Right kidney (tissue), 9 donors: ENCODE measurements at places on chromosomes 13 and 19.

DNA sequence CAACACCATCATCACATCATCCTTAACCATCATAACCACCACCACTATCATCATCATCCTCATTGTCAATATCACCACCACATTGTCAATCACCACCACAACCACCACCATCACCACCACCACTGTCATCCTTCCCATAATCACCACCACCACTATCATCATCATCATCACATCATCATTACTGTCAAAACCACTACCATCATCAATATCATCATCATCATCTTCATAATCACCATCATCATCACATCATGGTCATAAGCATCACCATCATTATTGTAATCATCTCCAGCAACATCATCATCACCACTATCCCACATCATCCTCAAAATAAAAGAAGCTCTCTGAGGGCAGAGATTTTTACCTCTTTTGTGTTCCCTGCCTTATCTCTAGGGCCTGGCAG is 52.2 kb downstream of the MBD3L1 start:
- DNase-seq, result no peak

- no peak for DNase-seq
Measured at GRCh38 chr19:33921165-33921564, 124.5 kb downstream of the KCTD15 start.

DNA sequence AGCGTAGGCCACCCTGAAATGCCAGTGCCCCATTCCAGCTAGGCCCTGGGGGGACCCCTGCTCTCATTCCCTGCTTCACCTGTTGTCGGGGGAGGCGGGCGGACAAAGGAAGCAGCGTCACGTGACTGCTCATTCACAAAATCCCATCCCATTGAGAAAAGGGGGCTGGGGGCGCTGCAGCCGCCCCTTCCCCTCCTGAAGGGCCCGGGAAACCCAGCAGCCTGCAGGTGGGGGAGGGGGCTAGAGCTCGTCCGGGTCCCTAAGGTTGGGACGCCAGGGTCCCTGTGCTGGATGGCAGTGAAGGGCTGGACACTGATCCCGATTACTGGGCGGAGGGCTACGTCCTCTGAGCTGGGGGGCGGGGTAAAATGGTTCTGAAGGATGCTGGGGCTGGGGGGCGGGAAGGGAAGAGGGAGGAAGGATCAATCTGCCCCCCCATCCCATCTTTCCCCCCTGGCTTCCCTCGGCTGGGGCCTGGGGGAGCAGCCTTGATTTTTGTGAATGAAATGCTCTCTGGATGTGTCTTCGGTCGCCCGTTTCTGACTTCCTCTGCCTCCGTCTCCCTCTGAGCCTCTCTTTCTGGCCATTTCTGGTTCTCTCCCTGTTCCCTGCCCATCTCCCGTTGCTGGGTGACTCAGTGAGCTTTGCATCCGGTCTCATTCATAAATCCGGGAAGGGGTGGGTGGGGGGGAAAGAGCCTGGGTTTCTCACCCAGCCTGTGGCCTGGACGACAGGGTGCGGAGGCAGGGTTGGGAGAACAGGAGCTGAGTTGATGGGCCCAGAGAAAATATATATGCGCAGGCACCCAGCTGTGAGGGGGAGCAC is 816 bp downstream of the SPRED3 start:
- peak; percentile 67 for DNase-seq

DNA sequence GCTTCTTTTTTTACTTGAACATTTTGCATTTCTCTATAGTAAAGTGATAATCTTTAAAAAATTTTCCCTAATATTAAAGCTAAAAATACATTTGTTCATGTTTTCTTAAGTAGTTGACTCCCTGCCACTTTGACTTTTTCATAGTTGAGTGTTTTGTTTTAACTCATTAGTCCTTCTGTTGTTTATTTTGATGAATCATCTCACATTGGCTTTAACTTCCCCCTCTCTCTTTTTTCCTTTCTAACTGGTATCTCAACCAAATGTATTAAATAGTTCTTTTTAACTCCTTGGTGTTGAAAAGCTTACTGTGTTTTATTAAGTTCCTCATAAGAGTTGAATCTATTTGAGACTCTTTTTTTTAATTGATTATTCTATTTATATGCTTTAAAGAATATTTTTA is 2.8 kb downstream of the TNFSF13B start:
- no peak for DNase-seq

- no peak for DNase-seq
Measured at GRCh38 chr19:19530423-19530804, 1.7 kb downstream of the YJEFN3 start.

DNA sequence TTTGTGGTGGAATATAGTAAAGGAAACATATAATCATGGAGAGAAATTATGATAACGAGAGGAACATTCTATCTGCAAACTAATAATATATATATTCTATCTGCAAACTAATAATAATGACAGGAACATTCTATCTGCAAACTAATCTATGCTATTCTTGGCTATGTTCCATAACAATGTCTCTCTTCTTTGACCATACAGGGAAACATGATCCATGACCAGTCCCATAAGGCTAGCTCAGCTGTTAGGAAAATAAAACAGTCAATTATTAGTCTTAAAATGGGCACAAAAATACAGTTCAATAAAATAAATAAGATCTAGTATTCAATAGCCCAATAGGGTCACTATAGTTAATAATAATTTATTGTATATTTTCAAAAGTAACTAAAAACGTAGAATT is 707.8 kb upstream of the PCDH20 start:
- no peak for DNase-seq

GRCh38 chr13:42561752-42562467 is 12.0 kb upstream of the TNFSF11 start:
- DNase-seq, result no peak

DNA sequence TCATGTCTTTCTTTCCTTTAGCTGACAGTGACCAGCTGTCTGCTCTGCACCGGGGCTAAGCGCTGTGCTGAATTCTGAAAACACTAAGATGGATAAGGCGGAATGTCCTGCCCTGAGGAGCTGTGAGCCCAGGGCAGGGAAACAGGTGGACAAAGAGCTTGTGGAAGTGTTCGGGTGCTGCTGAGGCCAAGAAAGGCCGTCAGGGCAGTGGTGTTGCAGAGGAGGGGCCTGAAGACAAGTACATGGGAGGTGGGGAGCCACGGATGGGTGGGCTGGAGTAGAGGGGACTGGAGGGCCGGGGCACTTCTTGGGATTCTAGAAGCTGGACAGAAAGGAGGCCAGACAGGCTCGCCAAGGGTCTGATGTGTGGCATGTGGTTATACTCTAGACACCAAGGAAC is 66.2 kb upstream of the GPR183 start:
- DNase-seq, result no peak

- no peak for DNase-seq
Measured at GRCh38 chr13:51638216-51638871, 54.1 kb downstream of the WDFY2 start.

DNA sequence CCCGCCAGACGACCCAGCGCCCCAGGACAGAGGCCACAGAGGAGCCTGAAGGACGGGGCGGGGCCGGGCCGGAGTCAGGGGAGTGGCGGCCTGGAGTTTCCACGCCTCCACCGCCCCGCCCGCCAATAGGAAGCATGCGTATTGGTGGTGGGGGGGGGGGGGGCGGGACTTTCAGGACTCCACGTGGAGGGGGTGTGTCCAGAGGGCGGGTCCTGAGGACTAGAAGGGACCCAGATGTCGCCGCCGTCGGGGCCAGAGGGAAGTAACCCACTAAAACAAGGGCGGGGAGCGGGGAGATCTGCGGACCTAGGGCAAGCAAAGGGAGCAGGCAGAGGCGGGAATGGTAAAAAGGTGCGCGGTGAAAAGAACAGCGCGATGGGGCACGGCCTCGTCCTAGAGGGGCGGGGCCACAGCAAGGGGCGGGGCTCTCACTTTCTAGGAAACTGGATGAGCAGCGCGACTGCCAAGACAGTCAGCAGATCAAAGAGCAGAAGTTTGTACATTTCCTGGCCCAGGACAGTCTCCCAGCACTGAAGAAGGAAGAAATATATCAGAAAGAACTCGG is 2.8 kb upstream of the LENG1 start:
- DNase-seq, result peak; percentile 81

GRCh38 chr13:102311901-102312300 is 89.9 kb downstream of the FGF14 start:
- DNase-seq, result no peak

GRCh38 chr13:54110597-54110996 is 1082.0 kb downstream of the OLFM4 start:
- DNase-seq, result no peak

DNA sequence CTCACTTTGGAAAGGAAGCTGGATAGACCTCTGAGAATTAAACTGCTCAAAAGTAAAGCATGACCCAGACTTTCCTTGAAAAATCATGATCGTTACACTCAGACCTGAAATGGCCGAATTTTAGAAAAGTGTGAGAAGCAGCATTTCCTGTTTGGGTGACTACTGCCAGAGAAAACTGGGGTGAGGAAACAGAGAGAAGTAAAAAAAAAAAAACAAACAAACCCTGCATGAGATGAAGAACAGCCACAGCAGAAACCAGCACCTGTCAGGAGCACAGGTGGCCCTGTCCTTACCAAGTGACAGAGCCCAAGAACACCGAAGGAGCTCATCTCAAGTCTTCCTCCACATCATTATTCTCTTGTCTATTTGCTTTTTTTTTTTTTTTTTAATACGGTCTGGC is 12.0 kb upstream of the ADPRHL1 start:
- DNase-seq, result no peak

DNA sequence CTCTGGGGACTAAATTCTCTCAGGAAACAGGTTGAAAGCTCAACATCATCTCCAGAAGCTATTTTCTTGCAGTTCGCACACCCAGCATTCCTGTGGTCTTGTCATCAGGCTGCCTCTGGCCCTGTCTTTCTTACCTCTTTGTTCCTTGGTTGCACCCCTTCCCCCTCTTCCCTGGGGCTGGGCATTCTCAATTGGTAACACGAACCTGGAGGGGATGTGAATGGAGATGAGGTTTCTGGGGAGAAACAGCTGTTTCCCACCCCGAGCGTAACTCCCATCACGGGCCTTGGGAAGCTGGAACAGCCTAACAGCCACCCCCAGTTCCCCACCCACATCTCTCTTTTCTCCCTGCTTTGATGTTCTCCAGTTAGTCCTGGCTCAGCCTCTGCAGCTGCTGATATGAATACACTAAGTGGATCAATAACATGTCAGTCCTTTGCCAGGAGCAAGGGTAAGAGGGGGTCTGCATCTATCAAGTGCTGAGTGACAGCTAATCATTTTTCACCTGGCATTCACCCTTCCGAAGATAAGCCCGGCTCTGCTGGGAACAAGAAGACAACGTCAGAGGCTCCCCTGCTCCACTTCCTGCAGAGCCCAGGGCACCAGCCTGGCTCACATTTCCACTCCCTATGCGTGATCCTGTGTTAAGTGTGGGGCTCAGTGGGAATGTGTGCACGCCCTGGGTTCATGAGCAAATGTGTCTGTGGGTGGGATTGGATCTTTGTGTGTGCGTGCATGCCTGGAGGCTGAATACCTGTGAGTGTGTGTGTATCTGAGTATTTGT is 74.0 kb upstream of the KCTD15 start:
- no peak for DNase-seq

DNA sequence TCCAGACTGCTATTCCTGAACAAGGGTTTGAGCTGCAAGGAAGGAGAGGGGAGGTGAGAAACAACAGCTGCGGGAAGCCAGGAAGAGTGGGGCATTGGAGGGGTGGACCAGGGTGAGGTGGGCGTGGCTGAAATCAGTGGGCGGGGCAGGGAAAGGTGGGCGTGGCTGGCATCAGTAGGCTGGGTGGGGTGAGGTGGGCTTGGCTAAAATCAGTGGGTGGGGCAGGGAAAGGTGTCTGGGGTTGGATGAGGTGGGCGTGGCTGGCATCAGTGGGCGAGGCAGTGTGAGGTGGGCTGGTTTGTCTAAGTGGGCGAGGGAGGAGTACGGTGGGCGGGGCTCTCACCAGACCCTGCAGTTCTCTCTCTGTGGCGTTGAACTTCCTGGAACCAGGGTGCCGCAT is 87.6 kb downstream of the MUC16 start:
- DNase-seq, result no peak

DNA sequence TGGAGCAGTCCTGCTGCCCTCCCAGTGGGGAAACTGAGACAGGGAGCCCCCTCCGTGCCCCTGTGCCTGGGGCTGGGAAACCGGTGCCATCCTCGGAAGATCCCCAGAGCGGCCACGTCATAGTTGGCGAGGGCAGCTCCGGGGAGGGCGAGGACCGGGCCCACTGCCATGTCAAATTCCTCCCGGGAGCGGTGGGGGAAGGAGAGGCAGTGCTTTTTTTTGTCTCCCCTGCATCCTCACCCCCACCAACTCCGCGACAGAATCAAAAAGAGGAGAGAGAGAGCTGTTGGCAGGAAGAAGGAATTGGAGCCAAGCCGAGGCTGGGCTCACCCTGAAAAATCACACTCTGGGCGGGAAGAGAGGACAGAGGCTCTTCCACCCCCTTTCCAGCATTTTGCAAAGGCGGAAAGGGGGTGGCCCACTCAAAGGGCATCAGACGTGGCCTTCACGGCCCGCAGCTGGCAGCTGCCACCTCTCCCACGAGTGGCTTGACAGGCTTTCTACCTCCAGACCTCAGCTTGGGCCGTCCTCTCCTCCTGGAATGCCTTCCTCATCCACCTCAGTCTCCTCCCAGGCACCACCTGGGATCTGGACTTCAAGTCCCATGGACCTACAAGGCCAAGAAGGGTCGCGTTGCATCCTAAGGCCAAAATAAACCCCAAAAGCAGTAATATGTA is 19.6 kb upstream of the NFIC start:
- DNase-seq, result no peak

- no peak for DNase-seq
Measured at GRCh38 chr13:111329641-111330040, 9.2 kb downstream of the TEX29 start.

- DNase-seq, result no peak
Measured at GRCh38 chr13:86425170-86425815, 626.1 kb upstream of the SLITRK6 start.

GRCh38 chr19:48624791-48625723 is 5.8 kb downstream of the SPHK2 start:
- no peak for DNase-seq

- no peak for DNase-seq
Measured at GRCh38 chr19:43620061-43621001, 902 bp upstream of the ZNF428 start.

GRCh38 chr19:30109565-30109964 is 167.5 kb downstream of the URI1 start:
- no peak for DNase-seq

DNA sequence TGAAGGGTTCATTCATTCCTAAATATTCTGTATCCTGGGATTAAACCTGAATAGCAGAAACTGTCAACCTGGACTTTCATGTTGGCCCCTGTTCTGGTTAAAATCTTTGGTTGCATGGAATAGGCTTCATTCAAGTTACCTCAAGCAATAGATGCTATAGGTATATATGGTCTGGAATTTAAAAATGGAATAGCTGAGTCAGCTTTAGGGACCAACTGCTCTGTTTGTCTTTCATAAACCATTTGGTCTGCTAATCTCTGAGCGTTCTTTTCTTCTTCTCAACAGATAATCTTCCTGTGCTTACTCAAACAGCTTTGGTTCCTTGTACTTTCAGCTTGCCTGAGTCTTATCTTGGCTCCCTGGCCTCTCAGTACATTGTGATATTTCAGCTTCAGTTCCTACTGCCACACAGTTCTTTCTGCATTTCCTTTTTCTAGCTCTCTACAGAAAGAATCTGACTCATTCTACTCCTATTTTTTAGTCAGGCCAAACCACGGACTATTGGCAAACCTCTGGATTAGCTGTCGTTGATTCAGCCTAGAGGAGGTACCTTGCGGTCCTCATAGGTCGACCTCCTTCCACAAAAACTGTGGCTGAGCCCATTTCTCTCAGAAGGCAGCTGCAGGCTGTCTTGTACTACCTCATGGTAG is 35.9 kb upstream of the MAB21L1 start:
- no peak for DNase-seq
